Urinary bladder (tissue), 4 donors: ENCODE measurements at places on chromosomes 7 and 10. TPM values are rescaled to one million over a fixed set of nuclear protein-coding genes. Genes with fewer than 3 reads are reported as not detected.

Gene CYP2C8
- 1.1 TPM for total RNA-seq

Gene TSPAN13
- 26.2 TPM for total RNA-seq

Gene LRRD1
- total RNA-seq, result 1.8 TPM

Gene LSM5
- total RNA-seq, result 34.1 TPM

Gene PDGFA
- 28.9 TPM for total RNA-seq

Gene SCIN
- total RNA-seq, result 10.7 TPM

Gene AMPH
- 15.3 TPM for total RNA-seq

Gene TECPR1
- 9.0 TPM for total RNA-seq

Gene ATOH7
- not detected for total RNA-seq

Gene CLDN3
- 0.21 TPM for total RNA-seq

Gene SEMA3A
- 24.3 TPM for total RNA-seq
